ENCODE measurements at places on chromosomes 12 and 14.

DNA sequence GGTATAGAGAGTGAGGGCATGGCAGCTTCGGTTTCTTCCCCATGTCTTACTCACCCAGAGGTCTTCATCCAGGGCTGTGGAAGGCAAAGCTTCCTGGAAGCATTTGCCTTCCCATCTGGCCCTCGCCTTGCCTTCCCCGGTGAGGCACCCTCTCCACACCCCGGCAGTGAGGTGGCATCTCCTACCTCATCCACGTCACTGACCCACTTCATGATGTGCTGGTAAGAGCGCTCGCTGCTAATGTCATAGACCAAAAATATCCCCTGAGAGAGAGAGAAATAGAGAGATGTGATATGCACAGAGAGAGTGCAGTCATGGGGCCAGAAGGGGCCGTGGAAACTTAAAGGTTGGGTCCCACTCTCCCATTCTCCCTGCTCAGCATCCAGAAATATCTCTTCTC is 8.3 kb upstream of the GPX2 start:
- no peak for DNase-seq

- no peak for DNase-seq
These were observed 219.1 kb downstream of the FBXL14 start for GRCh38 chr12:1375323-1375722.

- peak; percentile 26 for DNase-seq
These were observed 266.4 kb downstream of the NAV3 start for GRCh38 chr12:78096909-78097597.

GRCh38 chr12:105348142-105348541 is 17.7 kb downstream of the C12orf75 start:
- DNase-seq, result no peak

DNA sequence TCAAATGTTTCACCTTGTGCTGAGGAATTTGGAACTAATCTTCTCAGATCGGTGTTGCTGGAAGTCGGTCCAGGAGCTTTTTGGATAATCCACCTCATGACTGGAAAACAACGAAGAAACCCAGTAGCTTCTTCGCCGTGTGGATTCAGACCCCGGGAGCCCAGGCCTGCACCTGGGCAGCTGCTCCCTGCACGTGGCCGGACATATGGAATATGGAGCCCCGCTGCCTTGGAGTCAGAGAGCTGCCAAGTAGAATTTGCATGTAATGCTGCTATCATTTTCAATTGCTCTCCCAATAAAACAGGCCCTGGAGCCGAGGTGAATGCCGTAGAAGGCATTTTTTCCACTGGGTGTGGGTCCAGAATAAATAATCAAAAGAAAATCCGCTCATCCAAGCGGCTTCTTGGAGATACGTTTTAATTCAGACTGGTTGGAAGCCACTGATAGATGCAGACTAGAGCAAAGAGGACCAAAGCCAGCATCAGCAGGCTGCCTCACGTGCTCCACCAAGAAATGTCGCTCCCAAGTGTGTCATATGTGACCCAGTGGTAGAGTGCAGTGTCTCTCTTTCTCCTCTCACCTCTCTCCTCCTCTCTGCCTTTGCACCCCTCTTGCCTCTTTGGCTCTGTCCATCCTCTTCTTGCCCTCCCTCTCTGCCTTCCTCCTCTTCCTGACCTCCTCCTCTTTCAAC is 115.3 kb downstream of the ZNF664 start:
- DNase-seq, result no peak

GRCh38 chr12:92070054-92070863 is 75.4 kb downstream of the BTG1 start:
- DNase-seq, result no peak

- no peak for DNase-seq
These were observed 30.8 kb upstream of the CMKLR1 start for GRCh38 chr12:108369736-108370396.

- peak; percentile 21 for DNase-seq
These were observed 8.3 kb downstream of the REC8 start for GRCh38 chr14:24179961-24180796.

- DNase-seq, result peak; percentile 56
These were observed 585 bp upstream of the DYRK2 start for GRCh38 chr12:67647799-67648520.

DNA sequence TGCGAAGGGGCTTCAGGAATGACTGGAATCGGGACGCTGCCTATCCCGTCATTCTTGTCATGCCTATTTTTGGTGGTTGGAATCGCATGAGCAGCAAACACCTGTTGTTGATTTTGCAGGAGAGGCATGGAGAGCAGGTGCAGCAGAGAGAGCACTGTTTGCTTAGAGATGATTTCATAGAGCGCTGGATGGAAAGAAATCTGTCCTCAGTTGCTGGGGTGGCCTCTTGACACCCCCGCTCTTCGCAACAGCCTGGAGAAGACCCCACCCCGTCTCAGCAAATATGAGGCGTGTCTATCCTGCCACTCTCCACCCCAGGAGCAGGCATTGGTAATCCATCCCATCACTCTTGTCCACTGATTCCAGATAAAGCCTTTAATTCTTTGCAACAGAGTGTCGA is 19.3 kb upstream of the NCOR2 start:
- no peak for DNase-seq

DNA sequence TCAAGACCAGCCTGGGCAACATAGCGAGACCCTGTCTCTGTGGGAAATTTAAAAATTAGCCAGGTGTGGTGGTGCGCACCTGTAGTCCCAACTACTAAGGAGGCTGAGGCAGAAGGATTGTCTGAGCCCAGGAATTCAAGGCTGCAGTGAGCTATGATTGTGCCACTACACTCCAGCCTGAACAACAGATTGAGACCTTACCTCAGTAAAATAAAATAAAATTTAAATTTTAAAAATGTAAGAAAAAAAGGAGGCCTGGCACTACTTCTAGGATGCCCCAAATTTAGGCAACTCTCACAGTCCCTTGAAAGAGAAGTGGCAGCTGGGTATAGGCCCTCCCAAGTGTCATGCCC is 918 bp upstream of the INHBE start:
- DNase-seq, result no peak

DNA sequence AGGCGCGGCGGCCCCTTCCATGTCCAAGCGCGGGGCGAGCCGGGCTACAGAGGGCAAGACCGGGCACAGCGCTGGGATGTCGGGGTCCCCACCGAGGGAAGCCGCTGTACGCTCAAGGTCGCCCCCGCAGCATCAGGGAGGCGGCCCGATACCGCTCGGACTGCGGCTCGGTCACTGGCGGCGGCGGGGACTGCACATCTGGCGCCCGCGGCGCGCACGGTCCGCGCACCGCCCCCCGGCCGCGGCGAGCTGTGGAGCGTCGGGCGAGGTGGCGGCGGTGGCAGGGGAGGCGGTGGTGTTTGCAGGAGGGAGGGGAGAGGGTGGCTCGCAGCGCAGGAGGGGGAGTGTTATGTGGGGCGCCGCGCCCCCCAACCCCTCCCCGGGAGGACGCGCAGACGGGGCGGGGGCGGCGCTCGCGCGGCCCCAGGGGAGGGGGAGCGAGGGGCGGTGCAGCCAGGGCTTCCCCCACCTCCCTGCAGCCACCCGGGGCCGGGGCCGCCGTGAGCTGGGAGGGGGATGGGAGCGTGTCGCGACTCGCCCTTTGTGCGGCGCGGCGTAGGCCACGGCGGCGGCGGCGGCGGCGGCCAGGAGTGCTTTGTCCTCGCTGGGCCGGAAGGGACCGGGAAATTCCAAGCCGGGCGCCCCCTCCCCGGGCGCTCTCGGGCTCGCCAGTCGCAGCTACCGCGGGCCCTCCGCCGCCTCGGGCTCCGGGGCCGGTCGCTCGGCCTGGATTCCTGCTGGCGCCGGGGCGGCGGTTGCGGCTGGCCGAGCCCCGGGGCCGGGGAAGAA is at the start of gene NUAK1:
TSS of gene NUAK1 (minus strand) at position 322 of the 789 bp plus-strand sequence. CDS start at position 21, 301 bp downstream.
- DNase-seq, result no peak

DNA sequence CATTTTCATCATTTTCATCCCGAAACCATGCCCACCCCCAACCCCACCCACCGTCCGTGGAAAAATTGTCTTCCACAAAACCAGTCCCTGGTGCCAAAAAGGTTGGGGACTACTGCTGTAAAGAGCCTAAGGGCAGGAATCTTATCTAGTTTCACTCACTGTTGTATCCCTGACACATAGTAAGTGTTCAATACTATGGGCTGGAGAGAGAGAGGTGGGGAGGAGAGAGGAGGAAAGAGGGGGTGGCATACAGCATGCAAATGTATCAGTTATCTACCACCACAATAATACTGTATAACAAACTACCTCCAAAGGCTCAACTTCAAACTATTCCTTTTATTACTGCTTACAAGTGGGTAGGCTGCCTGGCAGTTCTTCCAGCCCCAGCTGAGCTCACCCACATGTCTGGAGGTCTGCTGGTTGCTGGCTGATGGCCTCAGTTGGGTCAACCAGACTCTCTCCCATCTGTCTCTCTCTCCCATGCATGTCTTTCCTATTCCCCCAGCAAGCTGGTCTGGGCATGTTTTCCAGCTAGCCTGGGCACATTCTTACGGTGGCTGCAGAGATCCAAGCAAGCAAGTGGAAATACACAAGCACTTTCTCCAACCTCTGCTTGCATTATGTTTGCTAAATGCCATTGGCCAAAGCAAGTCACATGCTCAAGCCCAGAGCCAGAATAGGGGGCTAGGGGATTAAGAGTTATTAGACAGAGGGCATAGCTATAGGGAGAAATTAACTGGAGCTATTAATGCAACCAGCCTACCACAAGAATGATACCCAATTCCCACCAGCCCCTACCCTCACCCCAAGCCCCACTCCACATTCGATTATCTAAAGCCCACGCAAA is 31.6 kb upstream of the FICD start:
- no peak for DNase-seq
